ENCODE measurements at places on chromosomes 16 and 17.

DNA sequence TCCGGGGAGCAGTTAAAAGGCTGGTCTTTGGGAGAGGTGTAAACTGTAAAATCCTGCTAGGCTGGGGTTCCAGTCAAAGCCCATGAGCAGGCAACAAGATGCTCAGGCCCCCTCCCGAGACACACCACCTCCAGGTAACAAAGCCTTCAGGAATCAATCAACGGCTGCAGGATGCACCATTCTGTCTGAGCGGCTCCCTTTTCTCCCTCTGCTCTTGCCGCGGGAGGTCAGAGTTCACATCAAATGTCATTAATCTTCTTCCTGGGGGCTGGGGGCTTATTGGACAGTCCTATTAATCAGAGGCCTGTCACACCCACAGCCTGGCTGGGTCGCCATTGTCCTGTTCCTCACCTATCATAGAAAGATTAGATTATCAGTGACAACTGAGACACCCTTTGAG is 11.9 kb upstream of the CCDC182 start:
- no peak for DNase-seq

DNA sequence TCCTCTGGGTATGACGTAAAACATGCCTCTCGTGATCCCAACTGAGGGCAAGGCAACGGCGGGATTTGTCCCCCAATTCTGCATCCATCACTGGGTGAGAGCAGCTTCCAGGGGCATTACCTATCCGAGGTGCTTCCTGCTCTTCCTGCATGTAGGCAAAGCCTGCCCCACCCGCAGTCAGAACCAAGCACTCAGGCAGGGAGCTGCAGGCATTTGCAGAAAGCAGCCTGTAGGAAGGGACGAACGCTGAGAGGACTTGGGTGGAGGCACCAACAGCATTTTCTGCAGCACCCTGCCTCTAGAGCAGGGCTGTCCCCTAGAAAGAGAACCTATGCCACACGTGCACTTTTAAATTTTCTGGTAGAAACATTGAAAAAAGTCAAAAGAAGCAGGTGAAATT is 5.5 kb downstream of the BCO1 start:
- no peak for DNase-seq

DNA sequence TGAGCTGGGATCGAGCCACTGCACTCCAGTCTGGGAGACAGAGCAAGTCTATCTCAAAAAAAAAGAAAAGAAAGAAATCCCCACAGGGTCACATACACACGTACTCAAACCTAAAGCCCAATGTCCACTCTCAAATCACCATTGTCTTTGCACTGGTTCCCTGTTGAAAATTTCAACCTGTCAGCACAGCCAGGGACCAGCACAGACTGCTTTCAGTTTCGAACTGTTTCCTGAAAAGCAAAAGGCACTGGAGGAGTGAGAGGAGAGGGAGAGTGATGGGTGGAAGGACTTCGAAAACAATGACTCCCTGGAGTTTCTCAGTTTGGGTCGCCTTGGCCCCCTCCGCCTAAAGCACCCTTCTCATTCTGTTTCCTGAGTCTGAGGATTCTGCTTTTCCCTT is 9.0 kb upstream of the CD300C start:
- DNase-seq: no peak

DNA sequence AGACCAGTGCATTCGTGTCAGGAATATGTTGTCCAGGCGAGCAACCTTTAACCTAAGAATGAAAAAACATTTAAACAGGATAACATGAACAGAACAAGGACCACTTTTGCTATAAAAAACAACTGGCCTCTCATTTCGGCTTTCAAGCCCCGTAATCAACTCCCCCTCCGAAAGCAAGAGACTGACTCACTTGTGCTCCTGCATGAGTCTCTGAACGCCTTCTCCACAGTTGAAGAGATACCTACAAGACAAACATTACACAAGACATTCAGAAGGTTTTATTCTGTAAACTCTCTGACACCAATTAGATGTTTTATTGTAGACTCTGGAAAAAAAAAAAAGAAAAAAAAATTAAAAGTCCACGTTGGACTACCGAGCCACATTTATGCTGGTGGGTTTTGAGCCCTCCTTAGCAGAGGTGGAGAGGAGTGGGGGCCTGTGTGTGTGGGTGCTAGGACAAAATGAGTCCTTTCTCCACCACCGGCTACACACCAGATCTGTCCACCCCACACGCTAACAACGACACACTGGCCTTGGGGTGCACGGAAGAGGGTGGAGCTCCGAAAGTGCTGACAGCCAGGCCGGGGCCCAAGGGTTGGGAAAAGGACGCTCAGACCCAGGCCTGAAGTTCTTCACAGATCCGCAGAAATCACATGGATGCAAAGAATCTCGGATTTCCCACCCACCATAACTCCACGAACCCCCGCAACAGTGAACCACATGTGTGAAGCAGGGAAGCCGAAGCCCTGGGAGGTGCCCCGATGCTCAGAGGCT is 759 bp downstream of the ELAC2 start:
- peak; percentile 63 for DNase-seq

- no peak for DNase-seq
These were observed 16.2 kb downstream of the NCOR1 start for GRCh38 chr17:16199093-16199492.

DNA sequence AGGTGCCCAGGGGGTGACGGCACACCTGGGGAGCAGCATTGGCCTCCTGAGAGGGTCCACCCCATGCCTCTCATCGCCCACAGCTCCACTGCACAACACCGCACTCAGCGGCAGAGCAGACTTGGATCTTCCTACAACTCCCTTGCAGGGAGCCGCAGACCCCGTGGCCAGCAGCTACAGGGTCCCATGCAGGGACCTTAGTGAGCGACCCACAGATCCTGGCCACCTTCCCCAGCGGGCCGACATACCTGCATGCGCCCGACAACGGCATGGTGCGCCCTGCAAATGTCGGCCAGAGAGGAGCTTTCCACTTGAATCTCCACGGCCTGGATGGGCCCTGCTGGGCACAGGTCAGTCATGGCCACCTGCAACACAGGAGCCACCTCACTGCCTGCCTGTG is 8.4 kb downstream of the FAAP100 start:
- DNase-seq: no peak

DNA sequence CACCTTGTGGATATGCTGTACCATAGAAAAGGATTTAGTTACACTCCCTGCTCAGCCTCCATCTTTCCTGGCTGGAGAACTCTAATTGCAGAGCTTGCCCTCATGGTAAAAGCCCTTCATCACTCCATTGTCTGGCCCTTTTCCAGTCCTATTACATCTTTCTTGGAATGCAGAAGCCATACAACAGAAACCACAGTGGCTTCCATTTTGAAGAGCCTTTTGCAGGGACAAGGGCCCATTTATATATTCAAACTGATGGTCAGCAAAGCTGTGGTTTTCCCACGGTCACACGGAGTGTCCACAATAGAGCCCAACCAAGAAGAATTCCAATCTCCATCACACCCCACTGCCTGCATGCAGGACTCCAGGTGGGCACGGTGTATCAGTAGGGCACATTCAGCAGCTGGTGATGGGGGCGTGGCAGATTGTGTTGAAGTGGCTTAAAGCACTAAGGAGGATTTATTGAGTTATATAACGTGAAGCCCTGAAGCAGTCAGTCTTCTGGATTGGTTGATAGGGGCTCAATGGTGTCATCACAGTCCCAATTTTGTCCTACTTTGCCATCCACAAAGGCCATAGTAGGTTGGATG is 20.3 kb downstream of the COPRS start:
- no peak for DNase-seq

GRCh38 chr17:61570118-61570517 is 20.9 kb downstream of the NACA2 start:
- DNase-seq: no peak

- DNase-seq: no peak
These were observed 17.2 kb downstream of the NUDT7 start for GRCh38 chr16:77739559-77739892.

DNA sequence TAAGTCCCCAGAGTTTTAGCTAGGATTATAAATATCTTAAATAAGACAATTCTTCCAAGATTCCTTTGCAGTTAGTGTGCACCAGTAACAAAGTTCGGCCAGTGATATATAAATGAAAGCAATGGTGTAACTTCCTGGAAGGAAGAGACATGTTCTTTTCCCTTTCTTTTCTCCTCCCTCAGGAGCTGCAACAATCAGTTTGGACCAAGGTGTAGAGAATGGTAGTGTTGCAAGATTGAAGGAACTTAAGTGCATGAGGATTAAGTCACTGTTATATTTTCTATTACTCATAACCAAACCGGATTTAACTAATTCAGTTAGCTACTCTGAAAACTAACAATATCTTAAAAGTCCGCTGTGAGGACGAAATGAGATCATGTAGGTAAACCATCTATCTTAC is 68.9 kb upstream of the KCNJ16 start:
- no peak for DNase-seq

DNA sequence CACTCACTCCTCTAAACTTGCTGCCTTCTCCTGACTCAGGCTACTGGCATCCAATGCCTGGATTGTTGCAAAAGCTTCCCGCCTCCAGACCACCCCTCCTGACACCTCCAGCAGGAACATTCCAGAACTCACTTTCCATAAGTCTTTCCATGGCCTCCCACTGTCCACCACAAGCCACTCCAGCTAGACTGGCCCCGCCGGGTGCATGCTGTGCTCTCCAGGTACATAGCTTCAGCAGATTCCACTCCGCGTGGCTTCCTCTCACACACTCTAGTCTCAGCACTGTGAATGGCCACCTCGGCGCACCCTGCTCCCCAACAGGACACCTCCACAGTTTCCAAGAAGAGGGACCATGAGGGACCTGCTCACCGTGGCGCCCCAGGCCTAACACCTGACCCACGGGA is 25.9 kb upstream of the FAAP100 start:
- DNase-seq: no peak

GRCh38 chr16:27432558-27432957 is 30.6 kb downstream of the IL21R start:
- DNase-seq: peak; percentile 70

DNA sequence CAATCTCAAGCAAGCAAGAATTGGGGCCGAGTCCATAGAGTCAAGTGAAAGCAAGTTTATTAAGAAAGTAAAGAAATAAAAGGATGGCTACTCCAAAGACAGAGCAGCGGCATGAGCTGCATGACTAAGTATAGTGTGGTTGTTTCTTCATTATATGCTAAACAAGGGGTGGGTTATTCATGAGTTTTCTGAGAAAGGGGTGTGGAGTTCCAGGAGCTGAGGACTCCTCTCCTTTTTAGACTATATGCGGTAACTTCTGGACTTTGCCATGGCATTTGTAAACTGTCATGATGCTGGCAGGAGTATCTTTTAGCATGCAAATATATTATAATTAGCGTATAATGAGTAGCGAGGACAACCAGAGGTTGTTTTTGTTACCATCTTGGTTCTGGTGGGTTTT is 819.9 kb downstream of the KCNJ2 start:
- no peak for DNase-seq
